ENCODE measurements at places on chromosomes 5 and 9.

DNA sequence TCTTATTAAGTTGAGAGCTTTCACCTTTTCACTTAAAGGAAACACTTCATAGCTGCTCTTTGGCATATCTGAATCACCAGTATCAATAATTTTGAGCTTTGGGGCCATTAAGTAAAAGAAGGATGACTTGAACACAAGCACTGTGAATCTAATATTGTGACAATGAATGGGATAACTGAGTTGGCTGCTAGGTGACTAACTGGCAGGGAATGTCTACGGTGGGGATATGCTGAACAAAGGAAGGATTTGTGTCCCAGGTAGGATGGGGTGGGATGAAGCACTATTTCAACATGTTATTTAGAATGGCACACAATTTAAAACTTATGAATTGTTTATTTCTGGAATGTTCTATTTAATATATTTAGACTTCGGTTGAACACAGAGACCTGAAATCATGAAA, 123.6 kb downstream of the TEX10 start:
- DNase-seq: no peak

GRCh38 chr9:6715755-6716643, 41.8 kb upstream of the KDM4C start:
- DNase-seq: no peak

- DNase-seq: no peak
Observed at GRCh38 chr9:27351438-27351837, 54.5 kb upstream of the EQTN start.

GRCh38 chr5:28014779-28015178, 976.4 kb upstream of the CDH9 start:
- DNase-seq: no peak

- DNase-seq: no peak
Observed at GRCh38 chr5:76371960-76372322, 31.1 kb upstream of the IQGAP2 start.

All from cortex of kidney (tissue), 1 donor.